Fibroblast of skin of back (primary cell): ENCODE measurements at places on chromosomes 12 and 14.
A peak's percentile ranks its signal among the peaks of the same experiment; 100 is the strongest.

- no peak for DNase-seq
These were observed 7.0 kb upstream of the TNS2 start for GRCh38 chr12:53042607-53043454.

- DNase-seq = no peak
These were observed 36.3 kb upstream of the PPP1CC start for GRCh38 chr12:110778833-110779577.

- no peak for DNase-seq
These were observed 240.3 kb upstream of the PELI2 start for GRCh38 chr14:55877942-55878341.

GRCh38 chr12:69999561-69999960 lies 174.5 kb downstream of the MYRFL start:
- DNase-seq = no peak

DNA sequence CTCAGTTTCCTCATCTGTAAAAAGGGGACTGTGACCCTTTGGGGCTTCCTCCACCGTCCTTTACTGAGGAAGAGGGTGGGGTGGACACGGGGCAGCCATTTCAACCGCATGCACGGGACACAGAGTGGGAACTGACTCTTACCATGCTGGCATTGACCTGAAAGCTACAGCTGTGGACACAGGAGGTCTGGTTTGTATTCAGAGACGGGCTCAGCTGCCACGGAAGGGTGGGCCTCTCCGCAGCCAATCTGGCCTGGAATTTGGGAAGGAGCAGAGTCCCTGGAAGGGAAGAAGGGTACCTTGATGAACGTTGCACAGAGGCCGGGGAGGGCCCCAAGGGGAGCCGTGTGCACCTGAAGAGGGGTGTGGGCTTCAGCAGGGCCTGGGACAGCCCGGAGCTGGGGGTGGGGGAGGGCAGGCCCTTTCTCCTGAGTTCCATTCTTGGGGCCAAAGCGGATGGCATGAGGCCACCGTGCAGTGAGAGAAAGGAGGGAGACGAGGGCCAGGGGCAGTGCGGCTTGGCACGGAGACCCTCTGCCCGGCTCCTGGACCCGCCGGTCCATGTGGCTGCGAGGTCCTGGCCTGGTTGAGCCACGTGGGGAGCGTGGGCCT lies 14.5 kb downstream of the TNFAIP2 start:
- DNase-seq = no peak

DNA sequence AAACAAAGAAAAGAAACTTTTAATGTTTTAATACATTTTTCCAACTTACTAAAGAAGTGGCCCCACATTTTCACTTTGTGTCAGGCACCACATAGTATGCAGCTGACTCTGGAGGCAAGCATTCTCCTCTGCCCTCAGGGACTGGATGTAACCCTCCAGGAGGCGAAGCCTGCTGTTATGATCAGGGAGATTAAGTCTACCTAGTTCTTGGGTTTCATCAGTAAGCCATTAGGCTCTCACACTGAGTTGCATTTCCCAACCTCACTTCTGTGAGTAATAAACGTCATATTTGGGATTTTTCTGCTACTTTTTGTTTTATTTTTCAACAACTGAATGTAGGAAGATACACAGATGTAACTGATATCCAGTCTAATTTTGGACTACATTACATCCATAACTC lies 101.2 kb upstream of the LRFN5 start:
- peak; percentile 0 for DNase-seq

- peak; percentile 95 for DNase-seq
These were observed 1.8 kb upstream of the RNASE4 start for GRCh38 chr14:20682435-20683124.

- peak; percentile 72 for DNase-seq
These were observed 65.0 kb downstream of the PITPNM2 start for GRCh38 chr12:123085730-123086487.

DNA sequence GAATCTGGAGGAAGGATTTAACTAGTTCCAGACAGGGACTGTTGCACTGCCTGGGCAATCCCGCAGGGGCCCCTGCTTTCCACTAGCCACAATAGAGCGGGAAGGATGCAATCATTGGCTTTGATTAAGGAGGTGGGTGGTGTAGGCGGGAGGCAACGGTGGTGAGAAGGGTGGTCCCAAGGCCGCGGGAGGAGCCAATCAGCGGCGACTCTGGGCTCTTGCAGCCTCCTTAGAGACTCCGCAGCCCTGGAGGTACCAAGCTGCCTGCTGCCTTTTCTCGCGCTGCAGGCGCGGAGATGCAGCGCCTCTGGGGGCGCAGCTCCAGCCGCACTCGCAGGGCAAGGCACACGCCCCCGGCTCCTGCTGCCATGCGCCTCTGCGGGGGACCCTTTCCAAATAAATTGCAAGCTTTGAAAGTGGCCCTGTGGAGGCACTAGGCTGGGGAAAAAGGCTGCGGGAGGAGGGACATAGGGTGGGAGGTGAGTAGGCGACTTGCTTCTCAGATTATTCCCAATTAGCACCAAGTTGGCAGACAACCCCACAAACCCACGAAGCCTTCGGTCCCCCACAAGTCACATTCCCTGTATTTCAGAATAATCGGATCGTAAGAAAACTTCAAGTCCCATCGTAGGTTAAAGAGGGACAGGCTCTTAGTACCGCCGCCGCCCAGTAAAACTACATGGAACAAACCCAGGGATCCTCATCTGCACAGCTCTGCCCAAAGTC lies 858 bp upstream of the KCNA1 start:
- DNase-seq = peak; percentile 70

GRCh38 chr12:6945613-6946012 lies 1.8 kb downstream of the C12orf57 start:
- no peak for DNase-seq

- DNase-seq = no peak
These were observed 100.3 kb upstream of the NCOR2 start for GRCh38 chr12:124667506-124668326.

DNA sequence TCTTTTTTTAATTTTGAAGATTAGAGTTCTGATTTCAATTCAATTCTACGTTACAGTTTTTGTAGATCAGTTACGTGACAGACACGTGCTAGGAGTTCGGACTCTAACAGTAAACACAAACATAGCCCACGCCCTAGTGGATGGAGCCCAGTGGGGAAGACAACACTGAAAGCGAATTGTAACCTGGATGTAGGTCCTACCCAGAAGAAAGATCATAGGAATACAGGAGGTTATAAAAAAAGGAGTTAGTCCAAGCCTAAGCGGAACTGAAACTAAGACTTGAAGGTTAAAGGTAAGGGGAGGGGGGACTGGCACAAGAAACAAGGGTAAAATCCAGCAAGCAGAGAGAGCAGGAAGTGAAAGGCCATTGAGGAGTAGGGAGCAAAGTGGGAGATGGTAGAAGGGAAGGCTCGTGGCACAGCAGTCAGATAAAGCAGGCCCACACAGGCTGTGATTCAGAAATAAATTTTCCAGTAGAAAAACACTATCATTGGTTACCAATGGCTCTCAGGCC lies 15.7 kb upstream of the CRY1 start:
- no peak for DNase-seq

DNA sequence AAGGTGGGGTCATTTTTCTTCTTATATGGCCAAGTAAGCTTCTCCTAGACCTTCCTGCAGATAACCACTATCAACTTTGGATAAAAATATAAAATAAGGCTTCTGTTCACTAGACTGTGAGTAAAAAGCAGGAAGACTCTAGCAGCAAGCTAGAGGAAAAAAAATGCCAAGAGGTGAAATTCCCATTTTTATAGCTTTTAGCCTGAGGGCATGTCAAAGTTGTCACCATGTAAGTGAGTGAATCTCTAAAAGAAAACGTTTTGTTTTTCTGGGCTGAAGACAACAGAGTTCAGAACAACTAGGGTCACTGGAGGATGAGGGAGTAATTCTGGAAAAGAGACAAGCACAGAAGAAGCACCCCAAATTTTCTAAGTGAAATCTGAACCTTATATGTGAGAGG lies 143.9 kb upstream of the DIO3 start:
- no peak for DNase-seq

GRCh38 chr14:87321548-87321947 lies 671.4 kb downstream of the GALC start:
- no peak for DNase-seq

- peak; percentile 82 for DNase-seq
These were observed 12.6 kb downstream of the DDX55 start for GRCh38 chr12:123614531-123614930.

DNA sequence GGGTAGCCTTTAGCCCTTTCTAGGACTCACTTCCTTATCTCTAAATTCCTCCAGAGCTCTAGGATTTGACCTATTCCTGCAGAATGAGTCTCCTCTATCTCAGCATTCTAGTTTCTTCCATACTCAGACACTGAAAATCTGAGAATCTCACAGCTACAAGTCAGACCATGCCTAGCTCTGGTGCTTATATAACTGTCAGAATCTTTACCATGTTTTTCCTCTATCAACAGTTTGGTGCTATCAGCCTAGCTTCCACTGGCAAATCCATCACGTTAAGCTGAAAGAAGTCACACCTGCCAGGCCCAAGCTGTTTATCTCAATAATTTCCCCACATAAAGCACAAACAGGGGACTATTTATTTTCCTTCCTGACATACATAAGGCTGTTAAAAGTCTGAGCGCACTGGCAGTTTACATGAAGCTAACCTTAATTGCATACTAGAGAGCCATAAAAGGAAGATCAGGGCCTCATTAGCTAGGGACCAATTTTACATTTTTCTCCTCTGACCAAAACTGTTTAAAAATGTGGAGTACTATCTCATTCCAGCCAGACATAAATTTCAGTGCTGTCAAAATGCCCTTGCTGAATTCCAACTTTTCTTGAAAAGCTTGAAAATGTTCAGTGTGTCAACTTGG lies 270.5 kb downstream of the C12orf75 start:
- DNase-seq = peak; percentile 44

DNA sequence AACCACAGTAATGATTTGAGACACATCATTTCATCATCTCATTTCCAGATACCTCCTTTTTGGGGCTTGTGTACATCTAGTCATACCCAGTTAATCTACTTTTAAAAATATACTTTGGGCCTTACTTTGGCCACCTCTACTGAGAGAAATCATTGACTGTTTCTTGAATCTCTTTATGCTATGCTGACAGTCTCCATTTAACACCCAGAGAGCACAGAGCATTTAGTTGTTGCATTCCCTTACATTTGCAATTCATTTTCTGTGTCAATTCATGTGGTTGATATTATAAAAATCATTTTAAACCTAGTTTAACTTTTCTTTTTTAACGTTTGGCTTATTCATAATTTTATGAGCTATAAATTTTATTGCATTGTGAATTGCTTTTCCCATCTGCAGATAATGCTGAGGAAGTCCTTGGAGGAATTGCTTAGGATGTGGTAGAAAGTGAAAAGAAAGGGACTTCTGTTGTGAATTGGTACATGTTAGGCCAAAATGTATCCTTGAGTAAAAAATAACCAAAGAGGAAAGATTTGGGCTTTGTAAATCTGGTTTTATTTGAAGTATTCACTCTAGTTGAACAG lies 17.0 kb upstream of the SLC15A5 start:
- DNase-seq = no peak

GRCh38 chr12:69935651-69936100 lies 110.6 kb downstream of the MYRFL start:
- DNase-seq = no peak

DNA sequence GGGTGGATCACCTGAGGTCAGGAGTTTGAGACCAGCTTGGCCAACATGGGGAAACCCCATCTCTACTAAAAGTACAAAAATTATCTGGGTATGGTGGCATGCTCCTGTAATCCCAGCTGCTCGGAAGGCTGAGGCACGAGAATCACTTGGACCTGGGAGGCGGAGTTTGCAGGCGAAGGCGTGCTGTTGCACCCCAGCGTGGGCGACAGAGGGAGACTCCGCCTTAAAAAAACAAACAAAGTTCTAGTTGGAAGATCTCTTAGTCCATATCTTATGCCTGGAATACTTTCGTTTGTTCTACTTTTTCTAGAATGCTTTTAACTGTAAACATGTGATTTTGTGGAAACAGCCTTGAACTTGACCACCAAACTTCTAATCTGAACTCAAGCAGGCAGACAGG lies 38.7 kb downstream of the PPHLN1 start:
- DNase-seq = no peak

DNA sequence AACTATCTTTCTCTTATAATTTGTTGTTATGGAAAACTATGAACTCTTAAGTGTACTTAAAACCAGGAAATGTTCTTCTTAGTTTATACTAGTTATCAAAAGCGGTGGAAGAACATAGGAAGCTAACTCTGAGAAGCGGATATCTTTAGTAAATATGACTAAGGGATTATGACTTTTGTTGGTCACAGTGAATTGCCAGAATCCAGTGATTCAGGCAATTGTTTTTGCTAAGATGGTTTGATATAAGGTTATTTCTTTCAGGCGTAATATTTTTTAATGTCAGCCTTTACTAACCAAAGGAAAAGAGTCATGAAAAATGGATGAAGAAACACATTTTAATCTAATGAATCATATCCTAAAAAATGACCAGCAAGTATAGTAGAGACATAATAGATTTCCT lies 473.5 kb downstream of the FOXG1 start:
- peak; percentile 82 for DNase-seq

GRCh38 chr12:12975322-12976077 lies 23.5 kb upstream of the GPRC5D start:
- peak; percentile 67 for DNase-seq

- DNase-seq = no peak
These were observed 18.9 kb downstream of the SYNE3 start for GRCh38 chr14:95497561-95498011.

GRCh38 chr12:22272335-22273151 lies 62.0 kb downstream of the ST8SIA1 start:
- DNase-seq = no peak

GRCh38 chr14:31909977-31910376 lies 167.1 kb upstream of the ARHGAP5 start:
- DNase-seq = no peak

DNA sequence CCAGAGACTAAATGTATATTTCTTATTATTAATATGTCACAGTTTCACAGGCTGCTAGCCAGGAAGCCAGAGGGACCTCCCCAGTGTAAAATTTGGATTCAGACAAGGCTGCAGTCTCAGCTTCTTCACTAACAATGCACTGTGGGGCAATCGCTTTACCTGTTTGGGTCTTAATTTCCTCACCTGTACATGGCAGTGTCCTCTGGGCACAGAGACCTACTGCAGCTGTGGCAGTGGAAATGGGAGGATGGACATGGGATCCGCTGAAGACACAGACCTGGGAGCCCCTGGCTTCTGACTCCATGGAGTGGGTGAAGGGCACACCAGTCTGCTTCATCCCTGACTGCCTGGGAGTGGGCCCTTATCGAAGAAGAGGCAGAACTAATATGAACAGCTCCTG lies 6.9 kb upstream of the SERPINA5 start:
- DNase-seq = no peak

- no peak for DNase-seq
These were observed 242.8 kb downstream of the ATP23 start for GRCh38 chr12:58184212-58184611.

- no peak for DNase-seq
These were observed 197.1 kb downstream of the EFCAB11 start for GRCh38 chr14:89757313-89757939.

GRCh38 chr12:44387581-44387980 lies 488.5 kb downstream of the NELL2 start:
- DNase-seq = no peak

- DNase-seq = no peak
These were observed 174.9 kb downstream of the FOXN3 start for GRCh38 chr14:89241934-89242651.
